ENCODE measurements at places on chromosomes 2 and 18.
A peak's percentile ranks its signal among the peaks of the same experiment; 100 is the strongest.

GRCh38 chr2:68653538-68653982, 10.2 kb downstream of the PROKR1 start:
- DNase-seq = peak; percentile 52

- DNase-seq = no peak
Observed at GRCh38 chr2:45117383-45117782, 108.1 kb upstream of the SIX2 start.

- DNase-seq = no peak
Observed at GRCh38 chr2:201886504-201886903, 80.2 kb downstream of the CDK15 start.

DNA sequence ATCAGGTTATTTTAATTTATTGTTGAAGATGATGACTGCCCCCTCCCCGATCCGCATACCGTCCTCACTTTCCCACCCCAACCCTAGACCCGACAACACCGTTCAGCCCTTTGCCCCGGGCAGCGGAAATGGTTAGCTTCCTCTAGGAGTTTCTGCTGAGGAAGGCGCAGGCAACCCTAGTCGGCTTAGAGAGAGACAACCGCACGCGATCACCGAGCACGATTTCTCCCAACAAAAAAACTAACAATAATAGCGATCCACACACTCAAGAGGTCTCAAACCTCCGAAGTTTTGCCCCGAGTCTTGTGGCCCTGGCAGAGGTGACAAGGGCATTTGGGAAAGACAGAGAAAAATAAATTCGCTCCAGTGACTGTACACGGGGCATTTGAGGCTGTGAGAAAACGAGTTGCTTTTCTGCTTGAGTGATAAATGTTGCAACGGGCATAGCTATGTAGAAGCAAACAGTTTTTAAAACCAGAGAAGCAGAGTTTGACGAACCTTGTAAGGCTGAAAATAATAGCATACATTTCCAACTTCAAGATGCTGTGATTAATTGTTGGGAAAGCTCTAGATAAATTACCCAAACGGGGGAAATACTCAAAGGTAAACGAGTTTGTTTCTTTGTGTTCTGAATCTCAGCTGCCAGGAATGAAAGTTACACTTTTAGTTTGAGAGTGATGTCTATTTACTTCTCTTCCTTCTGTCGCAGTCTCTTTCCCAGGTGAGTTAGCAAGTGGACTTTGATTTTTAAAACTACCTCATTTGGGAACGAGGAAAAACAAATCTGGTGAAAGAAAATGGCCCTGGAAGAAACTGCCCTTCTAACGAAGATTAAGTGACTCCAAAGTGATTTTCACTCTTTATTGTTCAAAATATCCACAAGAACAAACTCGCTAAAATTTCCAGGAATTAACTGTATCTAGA, 11.0 kb upstream of the SIX3 start:
- DNase-seq = no peak

DNA sequence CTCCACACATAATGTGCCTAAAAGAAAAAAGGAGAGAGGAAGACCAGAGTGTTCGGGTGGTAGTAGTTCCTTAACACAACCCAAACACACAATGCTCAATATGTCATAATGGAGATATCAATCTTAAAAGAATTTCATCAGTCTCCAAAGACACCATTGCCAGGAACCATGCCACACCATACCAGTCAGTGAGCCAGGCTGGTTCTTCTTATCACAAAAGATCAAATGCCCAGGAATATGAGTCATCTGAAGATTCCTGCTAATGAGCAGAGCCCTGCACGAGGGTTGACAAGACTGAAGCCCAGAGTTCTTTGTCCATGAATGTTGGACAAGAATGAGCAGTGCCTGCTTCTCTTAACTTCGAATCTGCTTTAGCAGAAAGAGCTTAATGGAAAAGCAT, 262.3 kb downstream of the ZNF516 start:
- no peak for DNase-seq

GRCh38 chr2:37868866-37869265, 56.2 kb upstream of the RMDN2 start:
- no peak for DNase-seq

DNA sequence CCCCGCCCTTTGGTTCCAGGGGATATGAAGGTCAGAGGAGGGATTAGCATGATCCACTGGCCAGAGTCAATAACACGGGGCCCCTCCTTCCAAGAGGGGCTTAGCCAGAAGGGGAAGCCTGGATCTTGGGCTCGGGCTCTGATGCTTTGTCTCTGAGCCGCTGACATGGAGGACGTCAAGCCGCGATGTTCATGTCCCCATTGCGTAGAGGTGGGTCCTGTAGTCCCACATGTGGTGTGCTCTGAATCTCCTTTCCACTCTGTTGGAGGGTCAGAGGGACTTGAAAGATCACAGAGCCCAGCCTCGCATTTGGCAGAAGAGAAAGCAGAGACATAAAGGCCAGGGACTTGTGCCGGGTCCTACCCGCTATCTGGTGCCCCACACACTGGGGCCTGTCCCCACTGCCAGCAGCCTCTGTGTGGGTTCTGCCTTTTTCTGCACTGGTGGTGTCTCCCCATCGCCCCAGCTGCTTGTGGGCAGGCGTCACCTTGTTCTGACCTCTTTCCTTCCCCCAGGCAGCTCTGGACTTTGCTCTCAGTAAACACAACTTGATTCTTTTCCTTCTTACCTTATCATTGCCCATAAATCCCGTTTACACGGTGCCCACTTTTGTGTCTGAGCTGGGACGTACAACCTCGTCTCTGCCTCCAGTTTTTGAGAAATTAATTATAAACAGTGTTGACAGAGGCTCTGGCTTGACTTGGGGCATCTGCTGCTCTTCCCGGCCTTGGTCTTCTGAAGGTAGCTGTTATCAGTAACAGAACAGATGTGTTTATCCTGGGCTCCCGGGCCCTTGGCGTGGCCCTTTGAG, 48.8 kb downstream of the SH3BP4 start:
- DNase-seq = no peak

- no peak for DNase-seq
Observed at GRCh38 chr2:218146056-218146455, 20.2 kb downstream of the CXCR2 start.

DNA sequence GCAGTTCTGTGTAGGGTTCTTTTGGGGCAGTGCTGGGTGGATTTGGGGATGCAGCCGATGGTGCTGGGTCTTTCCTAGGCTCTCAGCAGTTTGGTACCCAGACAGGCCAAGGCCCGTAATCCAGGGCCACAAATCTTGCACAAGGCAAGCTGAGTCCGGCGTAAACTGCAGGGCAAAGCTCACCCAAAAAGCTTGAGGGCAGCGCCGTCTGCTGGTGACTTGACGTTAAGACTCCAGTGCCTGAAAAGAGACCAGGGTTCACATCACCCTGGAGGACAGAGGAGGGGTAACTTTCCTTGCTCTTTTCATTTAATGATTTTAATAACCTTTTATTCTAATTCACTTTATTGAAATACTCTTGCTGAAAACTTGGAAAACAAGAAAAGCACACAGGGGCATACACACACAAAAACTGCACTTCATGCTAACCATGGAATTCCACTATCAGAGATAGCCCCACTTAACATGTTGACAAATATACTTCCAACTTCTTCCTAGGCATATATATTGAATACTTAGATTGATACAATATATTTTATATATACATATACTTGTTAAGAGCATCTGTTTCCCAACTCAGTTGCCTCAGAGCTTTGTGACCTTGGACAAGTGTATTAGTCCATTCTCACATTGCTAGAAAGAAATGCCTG, 38.9 kb downstream of the CNGA3 start:
- peak; percentile 38 for DNase-seq

DNA sequence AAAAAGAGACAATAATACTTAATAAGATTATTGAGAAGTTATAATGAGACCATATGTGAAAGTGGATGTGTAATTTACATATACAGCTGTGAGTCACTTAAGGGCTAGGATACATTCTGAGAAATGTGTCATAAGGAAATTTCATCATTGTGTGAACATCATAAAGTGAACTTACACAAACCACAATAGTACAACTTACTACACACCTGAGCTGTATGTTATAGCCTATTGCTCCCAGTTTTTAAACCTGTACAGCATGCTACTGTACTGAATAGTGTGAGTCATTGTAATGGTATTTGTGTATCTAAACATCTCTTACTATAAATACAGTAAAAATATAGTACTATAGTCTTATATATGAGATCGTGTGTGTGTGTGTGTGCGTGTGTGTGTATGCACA, 1420.3 kb upstream of the PIK3C3 start:
- no peak for DNase-seq

DNA sequence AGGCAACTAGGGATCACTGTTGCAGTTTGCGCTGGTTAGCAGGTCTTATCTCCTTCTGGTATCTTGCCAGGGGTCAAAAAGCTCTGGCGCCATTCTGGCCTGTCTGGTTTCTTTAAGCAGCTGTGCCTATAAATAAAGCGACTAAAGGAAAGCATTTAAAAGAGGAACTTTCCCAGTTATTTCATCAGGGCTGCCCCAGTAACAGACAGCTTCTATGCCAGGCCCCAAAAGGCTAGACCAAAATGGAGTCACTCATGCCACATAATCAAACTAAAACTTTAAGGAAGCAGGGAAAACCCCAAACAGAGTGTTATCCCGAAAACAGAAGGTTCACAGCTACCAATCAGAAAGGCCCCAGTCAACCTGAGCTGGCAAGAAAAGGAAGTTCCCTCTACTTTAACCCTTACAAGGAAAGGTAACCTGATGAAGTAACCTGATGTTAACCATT, 41.2 kb upstream of the HNRNPA3 start:
- no peak for DNase-seq

GRCh38 chr18:66560094-66560493, 43.8 kb downstream of the CDH19 start:
- DNase-seq = no peak

- DNase-seq = no peak
Observed at GRCh38 chr2:81714817-81715216, 1410.3 kb upstream of the LRRTM1 start.

GRCh38 chr2:211879323-211879722, 659.3 kb downstream of the ERBB4 start:
- no peak for DNase-seq

- no peak for DNase-seq
Observed at GRCh38 chr18:6427286-6427685, 12.6 kb upstream of the L3MBTL4 start.

DNA sequence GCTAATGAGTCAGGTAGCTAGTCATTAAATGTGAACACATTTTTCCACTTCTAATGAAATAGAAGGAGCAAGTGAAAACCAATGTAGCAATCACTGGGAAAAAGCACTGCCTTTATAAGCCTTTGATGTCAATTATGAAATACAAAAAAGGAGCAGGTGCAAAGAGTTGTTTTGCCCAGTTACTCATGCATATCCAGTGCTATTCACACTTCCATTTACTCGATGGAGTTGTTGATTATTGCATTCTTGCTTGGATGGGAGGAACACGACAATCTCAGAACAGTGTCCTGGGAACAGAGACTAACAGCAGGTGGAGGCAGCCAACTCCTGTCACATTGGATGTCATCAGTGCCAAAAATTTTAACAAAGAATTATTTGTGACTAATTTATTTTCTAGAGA, 372.5 kb downstream of the CBLN2 start:
- no peak for DNase-seq

DNA sequence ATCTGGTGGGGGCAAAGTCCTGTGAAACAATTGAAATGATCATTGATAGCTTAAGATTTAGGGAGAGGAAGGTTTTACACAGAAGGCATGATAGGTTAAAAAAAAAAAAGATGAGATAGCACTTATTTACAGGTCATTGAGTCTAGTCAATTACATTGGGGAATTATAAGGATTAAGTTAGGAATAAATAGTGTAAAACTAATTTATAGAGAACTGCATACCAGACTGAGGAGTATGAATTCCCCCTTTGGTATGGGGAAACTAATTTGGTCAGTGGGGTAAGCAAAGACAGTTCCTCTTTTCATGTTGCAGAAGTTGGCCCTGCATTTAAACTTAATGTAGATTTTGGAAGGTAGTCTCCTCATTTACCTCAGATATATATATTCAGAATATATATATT, 10.8 kb downstream of the GLS start:
- DNase-seq = no peak

- no peak for DNase-seq
Observed at GRCh38 chr2:85291425-85292023, 36.3 kb downstream of the TGOLN2 start.

DNA sequence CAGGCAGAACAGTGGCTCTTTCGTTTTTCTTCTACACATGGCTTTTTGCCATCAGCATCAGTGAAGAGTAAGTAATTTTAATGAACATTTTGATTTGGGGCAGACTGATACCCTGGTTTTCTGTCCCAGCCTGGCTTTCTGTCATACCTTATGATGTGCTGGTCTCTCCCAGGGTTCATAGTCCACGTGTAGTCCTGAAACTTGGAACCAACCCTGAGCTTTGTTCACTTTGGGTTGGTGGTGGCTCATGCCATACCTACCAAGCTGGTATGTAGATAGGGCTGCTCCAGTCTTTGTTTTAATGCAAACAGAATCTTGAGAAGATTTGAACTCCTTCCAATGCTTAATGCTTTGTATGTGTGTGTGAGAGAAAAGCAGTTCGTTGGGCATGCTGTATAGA, 4.9 kb downstream of the COPS7B start:
- DNase-seq = no peak

GRCh38 chr2:108541451-108541850, 7.2 kb downstream of the LIMS1 start:
- no peak for DNase-seq

- DNase-seq = no peak
Observed at GRCh38 chr2:239806276-239806675, 218.9 kb downstream of the NDUFA10 start.

- DNase-seq = no peak
Observed at GRCh38 chr2:20304411-20304810, 46.2 kb downstream of the PUM2 start.

DNA sequence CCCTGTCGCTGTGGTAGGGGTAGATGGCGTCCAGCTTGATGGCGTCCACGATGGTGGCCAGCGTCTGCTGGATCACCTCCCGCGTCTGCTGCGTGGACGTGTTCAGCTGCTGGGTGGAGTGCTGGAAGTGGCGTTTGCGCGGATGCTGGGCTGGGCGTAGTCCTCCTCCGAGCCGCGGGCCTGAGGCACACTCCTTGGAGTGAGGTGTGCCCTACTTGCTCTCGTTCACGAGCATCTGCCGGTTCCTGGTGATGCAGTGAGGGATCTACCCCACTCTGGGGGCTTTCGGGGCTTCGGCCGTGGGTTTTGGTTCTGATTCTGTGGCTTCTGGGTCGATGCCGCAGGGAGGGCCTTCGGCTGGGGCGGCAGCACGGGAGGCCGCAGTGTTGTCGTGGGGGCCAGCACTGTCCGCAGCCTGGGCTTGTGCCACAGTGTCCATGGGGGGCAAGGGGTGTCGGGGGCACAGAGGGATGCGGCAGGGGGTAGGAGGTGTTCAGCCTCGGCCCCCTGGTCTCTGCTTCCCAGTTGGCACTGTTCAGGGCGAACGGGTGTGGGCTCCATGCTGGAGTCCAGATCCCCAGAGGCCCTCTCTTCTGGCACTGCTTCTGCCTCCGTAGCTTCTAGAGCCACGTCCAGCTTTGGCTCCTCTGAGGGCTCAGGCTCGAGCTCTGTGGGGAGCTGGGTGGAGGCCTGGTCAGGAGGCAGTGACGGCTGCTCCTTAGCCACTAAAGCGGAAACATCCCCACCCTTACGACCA, 890.6 kb upstream of the LRRTM1 start:
- DNase-seq = no peak
